Foreskin keratinocyte (primary cell): ENCODE measurements at places on chromosomes 2 and 18. TPM values are rescaled to one million over a fixed set of nuclear protein-coding genes. Genes with fewer than 3 reads are reported as not detected.
A peak's percentile ranks its signal among the peaks of the same experiment; 100 is the strongest.

KATNAL2 gene
- total RNA-seq = 0.95 and 1.3 TPM in 2 replicates

LRRC30 gene
- not detected in 2 replicates for total RNA-seq

EFHD1 gene
- total RNA-seq = not detected in 2 replicates

CRYGD gene
- not detected in 2 replicates for total RNA-seq

MFSD2B gene
- total RNA-seq = 0.04 TPM in 1 of 2 replicates, not detected in the other

REG1B gene
- not detected in 2 replicates for total RNA-seq

ANKRD30BL gene
- total RNA-seq = not detected in 2 replicates

- peak; percentile 23 for DNase-seq
These were observed 544.2 kb downstream of the SATB2 start for GRCh38 chr2:198913394-198914152.

- DNase-seq = no peak
These were observed 1.8 kb downstream of the MYO5B start for GRCh38 chr18:50192995-50193795.

DNA sequence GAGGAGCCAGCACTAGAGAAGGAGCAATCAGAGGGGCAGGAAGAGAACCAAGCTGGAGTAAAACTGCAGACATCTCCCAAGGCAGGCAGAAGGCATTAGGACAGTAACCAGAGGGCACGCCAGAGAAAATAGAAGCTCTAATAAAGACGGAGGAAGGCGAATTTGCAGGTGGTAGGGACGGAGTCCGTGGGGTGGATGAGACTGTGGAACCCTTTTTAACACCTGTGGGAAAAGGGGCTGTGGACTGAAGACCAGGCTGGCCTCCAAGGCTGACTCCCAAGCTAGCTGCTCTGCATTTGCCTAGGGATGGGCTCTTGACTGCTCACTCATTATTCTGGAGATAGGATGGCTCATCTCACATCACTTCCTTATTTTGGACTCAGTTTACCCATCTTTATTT is 49.5 kb downstream of the SLC4A1AP start:
- DNase-seq = no peak

GRCh38 chr2:64114063-64114911 is 29.9 kb downstream of the PELI1 start:
- peak; percentile 61 for DNase-seq

DNA sequence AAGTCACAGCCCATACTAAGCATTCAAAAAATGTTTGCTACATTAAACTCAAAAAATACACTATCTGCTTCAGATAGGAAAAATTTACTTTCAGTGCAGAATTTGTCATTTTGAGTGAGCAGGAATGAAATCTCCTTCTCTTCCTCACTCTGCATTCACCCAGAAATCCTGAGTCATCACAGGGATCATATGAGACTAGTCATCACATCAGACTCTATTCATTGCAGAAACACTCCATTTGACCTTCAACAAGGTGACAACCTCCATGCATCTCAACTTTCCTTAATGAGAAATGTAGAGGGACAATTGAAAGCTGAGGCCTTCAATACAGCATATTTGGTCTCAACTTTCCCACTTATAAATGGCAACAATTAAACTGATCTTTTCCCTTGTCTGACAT is 130.4 kb upstream of the CYP26B1 start:
- peak; percentile 51 for DNase-seq

DNA sequence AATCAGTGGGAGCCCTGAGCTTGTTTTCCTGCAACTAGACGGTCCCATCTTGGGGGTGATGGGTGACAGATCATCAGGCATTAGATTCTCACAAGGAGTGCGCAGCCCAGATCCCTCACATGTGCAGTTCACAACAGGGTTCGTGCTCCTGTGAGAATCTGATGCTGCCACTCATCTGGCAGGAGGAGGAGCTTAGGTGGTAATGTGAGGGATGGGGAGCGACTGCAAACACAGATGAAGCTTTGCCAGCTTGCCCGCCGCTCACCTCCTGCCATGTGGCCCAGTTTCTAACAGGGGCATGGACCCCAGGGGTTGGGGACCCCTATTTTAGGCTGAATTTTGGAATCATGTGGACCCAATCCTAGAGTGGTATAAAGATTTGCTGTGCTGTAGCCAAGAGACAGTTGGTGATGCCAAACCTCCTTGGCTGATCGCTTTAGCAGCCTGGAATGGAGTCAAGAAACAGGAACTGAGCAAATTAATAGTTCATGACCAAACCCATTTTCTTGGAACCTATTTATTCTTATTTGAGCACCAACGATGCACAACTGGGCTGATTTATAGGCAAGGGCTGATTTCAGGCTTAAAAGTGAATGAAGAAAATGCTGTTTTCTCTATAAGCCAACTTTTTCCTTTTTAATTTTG is 25.7 kb downstream of the LPIN1 start:
- no peak for DNase-seq

GRCh38 chr2:231533086-231533776 is 3.0 kb upstream of the NMUR1 start:
- no peak for DNase-seq

DNA sequence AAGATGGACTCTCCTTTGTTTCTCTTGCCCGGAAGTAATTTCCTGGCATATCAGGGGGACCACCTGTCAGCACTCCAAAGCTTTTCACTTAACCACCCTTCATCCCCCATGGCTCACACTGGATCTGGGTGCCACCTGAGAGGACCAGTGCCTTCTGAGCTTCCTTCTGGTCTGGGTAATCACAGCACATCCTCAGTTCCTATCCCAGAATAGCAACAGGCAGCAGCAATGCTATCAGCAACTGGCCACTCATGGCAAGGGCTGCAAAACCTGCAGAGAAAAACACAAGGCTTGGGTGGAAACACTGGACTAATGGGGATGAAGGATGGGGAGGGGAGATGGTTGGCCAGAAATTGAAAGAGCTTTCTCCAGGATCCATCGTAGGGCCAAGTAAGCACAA is 59.9 kb upstream of the STPG4 start:
- DNase-seq = no peak

DNA sequence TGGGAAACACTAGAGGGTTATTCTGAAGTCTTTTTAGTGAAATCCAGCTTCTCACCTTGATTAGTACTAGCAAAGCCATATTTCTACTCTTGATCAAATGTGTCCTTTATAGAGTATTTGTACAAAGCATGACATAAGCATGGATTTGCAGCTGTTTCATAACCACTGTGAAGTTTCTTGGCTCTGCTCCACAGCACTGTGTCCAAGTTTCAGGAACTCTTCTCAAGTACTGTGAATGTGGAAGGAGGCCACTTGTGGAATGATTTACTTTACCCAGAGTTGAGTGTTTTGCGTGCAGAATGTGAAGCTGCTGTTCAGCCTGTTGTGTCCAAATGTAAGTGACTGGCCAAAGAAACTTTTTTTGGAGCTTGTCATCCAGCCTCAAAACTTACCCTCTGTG is 16.2 kb upstream of the MAPRE2 start:
- no peak for DNase-seq

DNA sequence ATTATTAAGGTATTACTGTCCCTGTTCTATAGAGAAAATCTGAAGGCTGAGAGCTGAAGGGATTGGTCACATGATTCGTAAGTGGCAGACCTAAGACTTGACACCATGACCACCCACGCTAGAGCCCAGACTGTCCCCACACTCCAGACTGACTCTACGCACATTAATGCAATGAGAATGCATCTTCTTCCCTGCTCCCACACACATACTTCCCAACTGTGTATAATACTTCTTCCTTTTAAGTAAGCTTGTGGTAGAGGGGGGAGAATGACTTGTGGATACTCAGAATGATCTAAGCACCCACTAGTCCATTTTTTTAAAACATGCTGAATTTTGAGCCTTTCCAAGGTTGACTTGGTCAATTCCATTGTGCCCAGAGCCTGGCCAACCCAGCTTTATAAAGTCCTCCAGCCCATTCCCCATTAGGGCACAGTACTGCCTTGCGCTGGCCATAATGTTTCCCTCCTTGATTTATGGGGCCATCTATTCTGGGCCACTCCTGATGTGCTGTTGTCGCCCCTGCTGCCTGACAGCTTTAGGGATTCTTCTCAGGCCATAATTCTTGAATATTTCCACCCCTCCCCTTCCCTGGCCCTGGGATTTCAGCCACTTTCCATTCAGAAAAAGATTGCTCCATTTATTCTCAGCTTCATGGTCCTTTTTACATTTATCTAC is 28.7 kb downstream of the ALK start:
- no peak for DNase-seq
